ENCODE measurements at places on chromosomes 3 and 15.

DNA sequence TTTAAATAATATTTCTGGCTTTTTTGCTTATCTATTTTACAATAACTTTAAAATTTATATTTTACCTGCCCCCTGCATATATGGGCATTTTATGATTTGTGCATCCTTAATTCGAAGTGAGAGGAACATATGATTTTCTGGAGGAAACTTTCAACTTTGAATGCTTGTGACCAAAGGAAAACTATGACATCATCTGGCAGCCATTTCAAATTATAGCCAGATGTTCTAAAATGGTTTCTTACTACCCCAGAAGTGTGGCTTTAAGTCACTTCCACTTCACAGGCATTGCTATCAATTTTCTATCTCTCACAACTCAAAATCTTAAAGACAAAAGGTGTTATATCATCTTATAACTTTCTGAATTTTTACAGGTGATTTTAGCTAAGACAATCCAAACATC is 508.8 kb downstream of the RBMS3 start:
- ATAC-seq, result no peak

- ATAC-seq, result no peak
These were observed 288.0 kb upstream of the CHRM5 start for GRCh38 chr15:33680336-33680735.

DNA sequence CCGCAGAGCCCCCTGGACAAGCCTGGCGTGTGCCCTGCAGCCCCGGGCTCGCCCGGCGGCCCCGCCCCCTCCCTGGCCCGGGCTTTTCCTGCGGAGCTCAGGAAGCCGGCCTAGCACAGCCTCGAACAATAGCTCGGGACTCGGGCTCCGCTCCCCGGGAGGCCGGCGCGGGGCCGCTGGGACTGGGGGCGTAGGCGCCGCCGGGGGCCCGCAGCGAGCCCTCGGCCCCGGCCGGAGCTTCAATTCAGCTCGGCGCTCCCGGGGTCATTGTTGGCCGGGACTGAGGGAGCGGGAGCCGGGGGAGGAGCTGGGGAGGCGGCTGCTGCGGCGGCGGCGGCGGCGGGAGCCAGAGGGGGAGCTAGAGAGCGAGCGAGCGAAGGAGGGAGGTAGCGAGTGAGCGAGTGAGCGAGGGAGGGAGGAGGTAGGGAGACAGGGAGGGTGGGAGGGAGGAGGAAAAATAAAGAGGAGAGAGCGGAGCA is 41.0 kb upstream of the ROPN1 start:
- peak; percentile 90 for ATAC-seq

DNA sequence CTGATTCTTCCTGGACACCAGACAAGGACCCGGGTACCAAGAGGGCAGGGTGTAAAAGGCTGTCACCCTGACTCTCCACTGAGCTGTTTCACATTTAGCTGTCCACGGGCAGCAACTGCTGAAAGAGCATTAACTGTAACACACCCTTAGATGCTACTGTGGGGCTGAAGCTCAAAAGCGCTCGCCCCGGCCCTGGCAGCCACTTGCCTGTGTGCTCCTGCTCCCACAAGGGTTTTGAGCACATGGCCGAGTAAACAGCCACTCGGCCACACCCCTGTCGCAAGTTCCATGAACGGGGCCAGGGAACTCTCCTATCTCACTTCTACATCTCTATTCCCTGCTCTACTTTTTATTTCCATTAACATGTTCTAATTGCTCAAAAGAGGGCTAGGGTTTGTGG is 421.7 kb downstream of the TUSC7 start:
- no peak for ATAC-seq

GRCh38 chr3:47661121-47661752 is 82.6 kb upstream of the CSPG5 start:
- ATAC-seq, result no peak

- ATAC-seq, result no peak
These were observed 6.1 kb upstream of the PLSCR4 start for GRCh38 chr3:146256851-146257486.

GRCh38 chr15:65778269-65778668 is 13.8 kb downstream of the DENND4A start:
- peak; percentile 57 for ATAC-seq

DNA sequence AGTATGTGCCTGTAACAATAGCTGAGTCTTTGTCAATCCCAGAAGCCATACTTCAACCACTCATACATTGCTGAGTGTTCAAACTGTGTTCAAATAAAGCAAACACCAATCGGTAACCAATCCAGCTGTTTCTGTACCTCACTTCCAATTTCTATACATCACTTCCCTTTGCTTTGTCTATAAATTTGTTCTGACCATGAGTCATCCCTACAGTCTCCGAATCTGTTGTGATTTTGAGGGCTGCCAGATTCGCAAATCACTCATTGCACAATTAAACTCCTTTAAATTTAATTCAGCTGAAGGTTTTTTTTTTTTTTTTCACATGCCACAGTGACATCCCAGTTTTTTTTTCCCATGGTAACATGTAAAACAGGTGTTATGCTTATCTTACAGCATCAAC is 870.3 kb downstream of the NAALADL2 start:
- ATAC-seq, result no peak

Measured in activated T-helper 17 cell treated with anti-CD3 and anti-CD28 coated beads, Interleukin-2, amount 50 U/mL, for 72 hours (primary cell).